ENCODE measurements at places on chromosomes 7 and 10.

DNA sequence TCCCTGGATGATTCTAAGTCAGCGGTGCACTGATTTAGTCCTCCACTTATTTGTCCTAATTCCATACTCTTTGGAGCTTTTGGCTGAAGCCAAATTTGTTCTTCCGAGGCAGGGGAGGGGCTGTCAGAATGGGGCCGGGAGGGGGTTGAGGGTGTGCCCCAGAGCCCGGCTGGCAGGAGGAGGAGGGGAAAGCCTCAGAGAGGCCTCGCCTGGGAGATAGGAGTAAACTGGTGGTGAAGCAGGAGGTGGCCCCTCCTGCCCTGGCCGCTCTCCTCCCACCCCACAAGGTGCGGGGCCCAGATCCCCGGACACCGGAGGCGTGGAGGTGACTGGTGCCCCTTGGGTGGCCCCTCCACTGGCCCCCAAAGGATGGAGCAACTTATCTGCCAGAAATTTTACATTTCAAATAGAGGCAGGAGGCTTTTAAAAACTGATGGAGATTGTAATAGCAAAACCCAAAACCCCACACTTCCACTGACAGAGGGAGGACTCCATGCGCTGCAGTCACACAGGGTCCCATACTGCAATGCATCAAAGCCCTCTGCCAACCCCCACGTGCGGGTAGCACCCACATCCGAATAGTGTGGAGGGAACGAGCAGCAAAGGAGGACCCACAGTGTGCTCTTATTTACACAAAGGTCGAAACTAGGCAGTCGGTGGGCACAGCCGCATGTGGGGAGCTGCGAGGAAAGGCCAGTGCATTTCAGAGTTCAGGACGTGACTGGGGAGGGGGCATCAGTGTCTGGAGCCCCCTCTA, 61.9 kb downstream of the CAMK2B start:
- no peak for DNase-seq

DNA sequence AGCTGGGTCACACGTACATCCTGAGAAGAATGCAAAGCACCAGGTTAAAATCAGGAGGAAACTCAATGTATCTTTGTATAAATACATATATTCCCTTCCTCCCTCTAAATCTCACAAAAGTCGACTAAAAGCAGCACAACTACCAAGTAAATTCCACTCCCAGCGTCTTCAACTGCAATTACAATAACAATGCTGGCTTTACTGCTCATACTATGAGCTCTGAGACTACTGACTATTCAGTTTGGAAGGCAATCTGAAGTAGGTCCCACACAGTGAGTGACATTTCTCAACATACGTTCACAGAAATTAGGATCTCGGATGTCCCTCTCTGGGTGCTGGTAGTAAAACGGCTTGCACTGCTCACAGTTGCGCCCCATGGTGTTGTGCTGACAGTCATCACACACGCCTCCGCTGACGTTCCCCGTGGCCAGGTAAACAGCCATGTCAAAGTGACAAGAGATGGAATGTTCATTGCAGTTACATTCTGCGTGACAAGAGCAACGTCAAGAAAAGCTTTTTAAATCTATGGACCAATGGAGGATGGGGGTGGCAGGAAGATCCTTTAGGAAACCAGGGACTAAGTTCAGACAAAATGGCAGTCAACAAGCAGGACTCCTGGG, 27.5 kb downstream of the LAMB1 start:
- DNase-seq, result no peak

DNA sequence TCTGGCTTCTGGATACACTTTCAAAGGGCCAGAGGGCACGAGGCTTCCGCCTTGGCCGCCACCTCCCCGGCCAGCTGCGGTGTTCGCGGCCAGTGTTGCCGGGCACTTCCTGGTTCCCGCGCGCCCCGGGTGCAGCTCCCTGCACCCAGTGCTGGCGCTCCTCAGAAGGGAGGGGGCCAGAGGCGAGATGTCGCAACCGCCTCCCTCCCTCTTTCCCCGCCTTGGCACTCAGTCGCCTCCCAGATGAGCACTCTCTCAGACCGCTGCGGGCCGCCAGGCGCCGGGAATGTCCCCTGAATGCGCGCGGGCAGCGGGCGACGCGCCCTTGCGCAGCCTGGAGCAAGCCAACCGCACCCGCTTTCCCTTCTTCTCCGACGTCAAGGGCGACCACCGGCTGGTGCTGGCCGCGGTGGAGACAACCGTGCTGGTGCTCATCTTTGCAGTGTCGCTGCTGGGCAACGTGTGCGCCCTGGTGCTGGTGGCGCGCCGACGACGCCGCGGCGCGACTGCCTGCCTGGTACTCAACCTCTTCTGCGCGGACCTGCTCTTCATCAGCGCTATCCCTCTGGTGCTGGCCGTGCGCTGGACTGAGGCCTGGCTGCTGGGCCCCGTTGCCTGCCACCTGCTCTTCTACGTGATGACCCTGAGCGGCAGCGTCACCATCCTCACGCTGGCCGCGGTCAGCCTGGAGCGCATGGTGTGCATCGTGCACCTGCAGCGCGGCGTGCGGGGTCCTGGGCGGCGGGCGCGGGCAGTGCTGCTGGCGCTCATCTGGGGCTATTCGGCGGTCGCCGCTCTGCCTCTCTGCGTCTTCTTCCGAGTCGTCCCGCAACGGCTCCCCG, at the start of gene FFAR4:
Gene FFAR4, plus strand, starts transcription at position 231 of the 842 bp plus-strand sequence. Its CDS starts 56 bp downstream, at position 287.
- DNase-seq, result no peak

DNA sequence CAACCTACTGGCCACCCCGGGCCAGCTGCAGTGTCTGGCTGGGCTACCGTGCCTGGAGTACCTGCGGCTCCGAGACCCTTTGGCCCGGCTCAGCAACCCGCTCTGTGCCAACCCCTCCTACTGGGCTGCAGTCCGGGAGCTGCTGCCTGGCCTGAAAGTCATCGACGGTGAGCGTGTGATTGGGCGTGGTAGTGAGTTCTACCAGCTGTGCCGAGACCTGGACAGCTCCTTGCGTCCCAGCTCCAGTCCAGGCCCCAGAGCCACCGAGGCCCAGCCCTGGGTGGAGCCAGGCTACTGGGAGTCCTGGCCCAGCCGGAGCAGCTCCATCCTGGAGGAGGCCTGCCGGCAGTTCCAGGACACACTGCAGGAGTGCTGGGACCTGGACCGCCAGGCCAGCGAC, 4.2 kb downstream of the RARRES2 start:
- DNase-seq, result no peak

- no peak for DNase-seq
These were observed 18.5 kb upstream of the SERPINE1 start for GRCh38 chr7:101108330-101108857.

DNA sequence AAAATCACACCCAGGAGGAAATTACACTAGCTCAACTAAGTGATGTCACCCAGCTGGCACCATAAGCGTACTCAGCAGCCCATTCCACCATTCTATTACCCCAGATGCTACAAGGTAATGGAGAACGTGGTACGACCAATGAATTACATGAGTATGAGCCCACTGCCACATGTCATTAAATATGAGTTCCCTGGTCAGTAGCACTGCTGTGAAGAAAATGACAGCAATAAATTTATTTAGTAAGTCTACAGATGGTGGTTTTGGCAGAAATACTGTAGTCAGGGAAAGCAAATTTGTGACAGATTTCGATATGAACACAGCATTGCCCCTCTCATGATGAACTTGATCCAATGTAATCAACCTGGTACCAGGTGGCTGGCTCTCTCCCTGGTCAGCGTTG, 154.2 kb downstream of the VWC2 start:
- DNase-seq, result no peak

DNA sequence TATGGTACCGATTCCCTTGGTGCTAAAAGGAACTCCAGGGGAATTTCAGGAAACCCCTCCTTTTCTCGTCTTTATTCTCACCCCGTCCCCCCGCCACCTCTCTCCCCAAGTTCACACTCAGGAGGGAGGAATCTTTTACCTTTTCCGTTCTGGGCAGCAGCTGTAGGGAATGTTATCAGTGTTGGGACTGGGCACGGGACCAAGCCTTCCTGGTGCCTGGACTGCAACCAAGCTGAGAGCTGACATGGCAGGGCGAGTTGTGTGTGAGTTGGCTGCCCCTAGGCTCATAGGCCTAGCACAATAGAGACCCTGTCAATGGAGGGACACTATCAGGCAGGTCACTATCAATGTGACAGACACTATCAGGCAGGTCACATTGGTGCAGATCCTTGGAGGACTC, 121.4 kb downstream of the TCF7L2 start:
- DNase-seq, result no peak

DNA sequence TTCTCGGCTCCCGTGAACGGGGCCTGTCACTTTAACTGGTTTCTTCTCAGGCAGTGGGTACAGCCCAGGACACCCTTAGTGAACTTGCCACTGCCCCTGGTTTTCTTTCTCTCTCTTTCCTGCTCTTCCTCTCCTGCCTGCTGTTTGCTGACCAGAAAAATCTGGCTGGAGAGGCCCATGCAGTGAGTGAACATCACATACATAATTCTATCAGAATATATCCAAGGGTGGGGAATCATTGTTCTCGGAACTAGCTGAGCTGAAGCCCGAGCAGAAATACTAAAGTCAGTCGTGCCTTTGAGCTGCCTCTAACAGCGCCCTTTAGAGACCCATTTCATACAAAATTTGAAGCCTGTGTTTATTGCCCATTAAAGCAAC, 501.5 kb upstream of the GALNT17 start:
- no peak for DNase-seq

Measured in cortex of kidney (tissue), 1 donor.